ENCODE measurements at places on chromosomes 1 and 21.

- DNase-seq: no peak
Observed at GRCh38 chr1:74964508-74965102, 169.6 kb upstream of the LHX8 start.

DNA sequence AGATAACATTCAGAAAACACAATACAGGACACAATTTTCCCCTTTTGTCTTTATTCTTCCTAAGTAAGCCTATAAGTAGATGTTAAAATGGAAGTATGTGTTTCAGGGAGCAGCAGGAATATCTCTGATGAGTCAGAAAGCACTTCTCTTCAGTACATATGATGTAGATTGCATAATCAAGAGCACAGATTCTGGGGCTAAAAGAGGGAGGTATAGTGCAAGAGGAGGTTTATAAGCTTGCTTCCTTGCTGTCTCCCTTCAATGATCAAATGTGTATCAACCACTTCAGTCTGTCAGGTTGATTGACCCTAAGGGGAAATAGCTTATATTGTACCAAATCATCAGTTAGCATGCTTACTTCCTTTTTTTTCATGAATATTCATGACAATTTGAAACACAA lies 822.8 kb downstream of the BRINP3 start:
- no peak for DNase-seq

DNA sequence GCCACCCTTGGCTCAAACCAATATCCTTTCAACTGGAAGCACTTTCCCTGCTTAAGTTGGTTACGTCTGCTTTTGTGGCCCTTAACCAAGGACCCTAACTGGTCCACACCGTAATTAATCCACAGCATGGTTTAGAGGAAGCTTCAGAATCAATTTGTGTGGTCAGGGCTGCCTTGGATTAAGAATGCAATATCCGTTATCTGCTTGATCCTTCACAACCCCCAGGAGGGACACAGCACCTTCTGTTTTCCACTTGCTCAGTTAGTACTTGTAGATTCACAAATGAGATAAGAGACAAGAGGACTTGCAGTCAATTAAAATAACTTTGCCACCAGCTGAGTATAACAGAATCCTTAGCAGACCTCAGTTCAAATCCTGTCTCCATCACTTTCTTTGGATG lies 56.9 kb upstream of the LRP8 start:
- no peak for DNase-seq

GRCh38 chr1:185375583-185375982 lies 58.5 kb upstream of the IVNS1ABP start:
- DNase-seq: no peak

DNA sequence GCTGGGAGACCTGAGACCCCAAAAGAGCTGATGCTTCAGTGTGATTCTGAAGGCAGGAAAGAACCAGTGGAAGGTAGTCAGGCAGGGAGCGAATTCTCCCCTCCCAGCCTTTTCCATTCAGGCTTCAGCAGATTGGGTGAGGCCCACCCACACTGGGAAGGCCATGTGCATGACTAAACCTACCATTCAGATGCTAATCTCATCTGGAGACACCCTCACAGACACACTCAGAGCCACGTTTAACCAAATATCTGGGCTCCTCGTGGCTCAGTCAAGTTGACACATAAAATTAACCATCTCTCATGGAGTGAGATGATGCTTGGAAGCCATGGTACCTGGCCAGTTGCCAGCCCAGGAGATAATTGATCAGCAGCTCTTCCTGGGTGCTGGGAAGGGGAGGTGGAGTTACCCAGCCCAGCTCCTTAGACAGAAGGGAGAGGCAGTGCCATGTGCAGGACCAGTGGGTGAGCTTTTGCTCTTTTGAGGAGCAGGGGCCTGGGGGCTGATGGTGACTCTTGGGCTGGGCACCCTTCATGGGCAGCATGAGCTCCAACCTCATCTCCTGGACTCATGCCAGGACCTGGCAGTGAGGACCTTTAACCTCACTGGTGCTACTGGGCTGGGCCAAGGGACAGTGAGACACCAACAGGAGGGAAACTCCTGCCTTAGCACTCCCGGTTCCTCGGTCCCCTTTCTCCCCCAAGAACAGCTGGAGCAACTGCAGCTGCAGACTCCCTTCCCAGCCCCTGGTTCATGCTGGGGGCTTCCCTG lies 89.0 kb upstream of the ACTL8 start:
- DNase-seq: no peak

DNA sequence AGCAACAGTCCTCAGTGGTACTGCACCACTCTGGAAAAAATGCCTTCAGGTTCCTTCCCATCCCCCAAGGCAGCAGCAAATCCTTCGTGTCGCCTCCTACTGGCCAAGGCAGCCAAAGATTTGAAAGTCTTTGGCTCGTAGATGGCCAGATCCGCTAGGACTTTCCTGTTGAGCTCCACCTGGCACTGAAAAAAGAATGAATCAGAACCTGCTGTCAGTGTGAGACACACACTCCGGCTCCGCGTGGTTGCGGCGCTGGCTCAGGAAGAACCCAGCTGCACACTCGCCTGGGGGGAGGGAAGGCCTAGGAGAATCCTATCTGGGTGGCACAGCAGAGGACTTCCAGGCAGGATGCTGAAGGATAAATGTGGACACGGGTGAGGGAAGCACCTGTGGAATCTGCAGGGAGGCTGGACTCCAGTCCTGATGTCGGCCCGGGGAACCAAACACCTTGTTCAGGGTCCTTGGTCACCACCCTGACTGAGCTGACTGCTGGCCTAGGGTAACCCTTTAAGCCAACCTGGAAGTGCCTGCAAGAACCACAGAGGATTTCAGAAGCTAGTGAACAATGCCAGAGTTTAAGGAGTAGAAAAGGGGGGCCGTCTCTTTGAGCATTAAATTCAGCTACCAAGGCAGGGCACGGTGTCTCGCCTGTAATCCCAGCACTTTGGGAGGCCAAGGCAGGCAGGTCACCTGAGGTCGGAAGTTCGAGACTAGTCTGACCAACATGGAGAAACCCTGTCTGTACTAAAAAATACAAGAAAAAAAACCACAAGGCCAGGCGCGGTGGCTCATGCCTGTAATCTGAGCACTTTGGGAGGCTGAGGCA lies 3.2 kb upstream of the CCNL2 start:
- no peak for DNase-seq

DNA sequence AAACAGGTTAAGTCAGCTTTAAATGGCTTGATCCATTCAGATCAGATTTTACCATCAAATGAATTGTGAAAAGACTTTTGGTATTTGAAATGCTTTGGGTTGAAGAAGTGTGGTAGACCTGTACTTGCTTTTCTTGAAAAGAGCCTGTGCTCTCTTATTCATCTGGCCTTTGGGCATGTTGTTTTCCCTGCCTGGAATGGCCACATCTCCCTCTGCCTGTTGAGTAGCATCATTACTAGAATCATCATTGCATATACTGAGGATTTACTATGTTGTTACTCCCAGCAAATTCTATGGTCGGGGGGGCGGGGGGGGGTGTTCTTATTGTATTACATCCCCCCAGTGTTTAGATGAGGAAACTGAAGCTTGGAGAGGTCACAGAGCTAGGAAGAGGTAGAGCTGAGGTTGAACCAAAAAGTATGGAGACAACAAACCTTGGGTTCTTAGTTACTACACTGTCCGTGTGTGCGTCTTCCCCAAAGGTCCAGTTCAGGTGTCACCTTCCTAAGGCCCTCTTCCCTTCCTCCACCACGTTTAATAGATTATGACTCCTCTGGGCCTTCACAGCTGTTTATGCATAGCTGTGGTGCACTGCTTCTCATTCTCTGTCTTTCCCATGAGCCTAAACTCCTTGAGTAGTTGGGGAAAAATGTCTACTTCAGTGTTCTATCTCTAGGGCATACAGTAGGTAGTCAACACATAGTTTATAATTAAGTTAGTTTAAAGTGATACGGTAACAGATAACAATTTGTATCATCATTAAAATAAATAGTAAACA lies 246.4 kb upstream of the HOOK1 start:
- no peak for DNase-seq

DNA sequence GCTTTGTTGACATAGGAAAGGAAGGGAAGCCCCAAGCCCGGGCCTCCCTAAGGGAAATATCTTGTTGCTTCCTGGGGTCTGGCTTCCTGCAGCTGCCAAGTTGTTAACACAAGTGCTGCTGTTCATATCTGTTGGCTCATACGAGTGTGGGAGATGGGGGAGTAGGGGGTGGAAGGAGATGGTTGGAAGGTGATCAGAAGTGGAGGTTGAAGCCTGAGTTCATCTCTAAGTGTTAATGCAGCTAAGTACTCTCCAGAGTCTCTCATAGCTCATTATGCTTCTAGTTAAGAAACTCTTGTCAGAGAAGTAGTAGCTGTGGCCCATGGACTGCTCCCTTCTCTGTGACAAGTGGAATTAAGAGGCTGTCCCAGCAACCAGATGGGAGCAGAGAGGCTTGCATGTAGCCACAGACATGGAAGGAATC lies 319.2 kb upstream of the SPAG17 start:
- DNase-seq: no peak

- DNase-seq: no peak
Observed at GRCh38 chr1:98277118-98277517, 356.3 kb upstream of the DPYD start.

GRCh38 chr1:234206651-234207284 lies 166.5 kb upstream of the COA6 start:
- no peak for DNase-seq

- DNase-seq: no peak
Observed at GRCh38 chr1:41560496-41560895, 76.0 kb upstream of the EDN2 start.

DNA sequence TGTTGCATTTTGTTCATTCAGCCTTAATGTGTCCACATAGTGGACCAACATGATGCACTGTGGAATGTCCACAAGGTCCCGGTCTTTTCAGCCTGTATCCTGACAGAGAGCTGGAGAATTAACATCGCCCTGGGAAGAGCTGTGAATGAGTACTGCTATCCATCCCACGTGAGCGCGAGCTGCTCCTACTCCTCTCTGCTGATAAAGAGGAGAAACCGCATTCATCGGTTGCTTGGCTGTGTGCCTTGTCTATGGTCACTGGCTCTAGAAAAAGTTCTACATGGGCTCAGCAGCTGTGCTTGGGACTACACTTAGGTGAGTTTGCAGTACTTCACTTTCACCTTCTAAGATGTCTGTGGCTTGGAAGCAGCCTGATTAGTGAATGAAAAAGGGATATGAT lies 31.1 kb upstream of the IGSF5 start:
- no peak for DNase-seq

DNA sequence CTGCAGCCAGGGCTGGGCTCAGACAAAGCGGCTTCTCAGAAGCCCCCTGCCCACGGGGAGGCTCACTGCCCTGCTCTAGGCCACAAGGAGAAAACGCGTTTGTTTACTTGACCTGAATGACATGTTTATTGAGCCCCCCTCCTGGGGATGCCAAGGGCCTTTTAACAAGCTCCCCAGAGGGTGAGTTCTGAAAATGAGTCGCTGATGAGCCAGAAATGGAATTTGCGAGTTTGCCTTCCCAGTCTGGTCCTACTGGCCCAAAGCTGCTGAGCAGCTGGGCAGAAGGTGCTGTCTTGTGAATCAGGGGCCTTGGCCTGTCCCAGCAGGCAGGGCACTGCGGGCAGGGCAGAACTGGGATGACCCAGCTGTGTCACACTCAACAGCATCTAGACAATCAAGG lies 120.6 kb downstream of the SYF2 start:
- DNase-seq: no peak

DNA sequence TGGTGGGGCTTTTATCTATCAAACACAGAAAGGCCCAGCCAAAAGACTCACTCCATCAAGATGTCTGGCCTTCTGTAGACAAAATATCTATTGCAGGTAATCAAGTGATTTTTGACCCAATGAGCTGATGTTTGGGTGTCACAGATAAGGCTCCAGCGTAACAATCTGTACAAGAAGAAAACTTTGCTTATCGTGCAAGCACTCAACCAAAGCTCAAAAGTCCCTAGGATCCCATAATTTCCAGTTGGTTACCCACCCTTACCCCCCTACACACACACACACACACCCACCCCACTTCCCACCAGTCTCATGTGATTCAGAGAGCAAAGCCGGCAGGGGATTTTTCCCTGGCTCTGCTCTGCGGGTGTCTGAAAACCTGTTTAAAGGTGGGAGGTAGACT lies 5.8 kb downstream of the ITPKB start:
- peak; percentile 49 for DNase-seq

DNA sequence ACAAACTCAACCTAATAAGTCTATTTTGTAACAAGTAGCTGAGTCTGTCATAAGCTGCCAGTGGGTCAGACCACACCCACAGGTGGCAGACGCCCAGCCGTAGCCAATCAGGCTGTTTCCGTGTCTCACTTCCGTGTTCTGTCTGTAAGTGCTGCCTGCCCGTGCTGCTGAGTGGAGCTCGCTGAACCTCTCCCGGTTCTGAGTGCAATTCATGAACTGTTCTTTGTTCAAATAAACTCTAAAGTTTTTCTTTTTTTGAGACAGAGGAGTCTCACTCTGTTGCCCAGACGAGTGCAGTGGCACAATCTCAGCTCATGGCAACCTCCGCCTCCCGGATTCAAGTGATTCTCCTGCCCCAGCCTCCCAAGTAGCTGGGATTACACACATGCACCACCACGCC lies 25.1 kb downstream of the POFUT2 start:
- DNase-seq: no peak

GRCh38 chr21:17501107-17502006 lies 11.5 kb upstream of the CXADR start:
- no peak for DNase-seq

DNA sequence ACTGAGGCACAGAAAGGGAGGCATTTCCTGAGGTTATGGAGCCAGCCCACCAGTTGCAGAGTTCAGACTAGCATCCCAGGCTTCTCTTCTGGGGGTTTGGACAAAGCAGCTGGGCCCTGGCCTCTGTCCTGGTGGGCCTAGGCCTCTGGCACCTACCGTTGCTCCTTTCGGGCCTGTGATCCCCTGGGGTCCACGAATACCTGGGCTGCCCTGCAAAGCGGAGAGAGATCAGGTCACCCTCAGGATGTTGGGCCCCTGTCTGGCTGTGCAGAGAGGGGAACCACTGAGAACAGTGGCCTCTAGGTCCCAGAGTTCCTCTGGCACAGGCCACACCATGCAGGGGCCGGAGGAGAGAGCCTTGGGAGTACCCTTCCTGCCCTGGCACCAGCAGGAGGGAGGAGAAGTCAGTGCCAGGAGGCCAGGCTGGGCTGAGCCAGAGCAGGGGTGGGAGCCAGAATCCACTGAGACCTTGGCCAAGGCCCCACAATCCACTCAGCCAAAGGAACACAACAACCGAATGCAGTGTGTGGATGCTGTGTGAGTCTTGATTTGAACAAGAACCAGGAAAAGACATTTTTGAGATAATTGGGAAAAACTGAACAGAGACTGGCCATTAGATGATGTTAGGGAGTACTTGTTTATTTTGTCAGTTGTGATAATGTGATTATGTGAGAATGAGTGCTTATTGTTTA lies 8.9 kb downstream of the COL9A2 start:
- DNase-seq: no peak

DNA sequence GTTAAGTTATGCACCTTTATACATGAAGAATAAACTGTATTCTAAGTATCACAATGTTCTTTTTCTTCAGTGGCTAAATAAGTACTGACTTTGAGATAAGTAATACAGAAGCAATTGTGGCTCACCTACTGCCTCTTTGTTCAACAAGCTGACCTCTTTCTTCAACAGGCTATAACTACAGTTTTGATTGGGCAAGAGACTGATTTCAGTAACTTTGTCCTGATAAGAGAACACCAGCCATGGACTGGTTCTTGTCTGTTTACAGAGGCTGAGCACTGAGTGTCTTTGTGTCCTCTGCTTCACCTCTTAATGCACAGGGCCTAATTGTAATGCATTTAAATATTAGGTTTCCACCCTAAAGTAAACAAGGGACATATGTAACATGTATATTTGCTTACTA lies 34.6 kb upstream of the PDE4B start:
- no peak for DNase-seq

GRCh38 chr1:44034976-44035716 lies 3.9 kb upstream of the SLC6A9 start:
- no peak for DNase-seq
